ENCODE measurements at places on chromosomes 6 and 20. TPM values are rescaled to one million over a fixed set of nuclear protein-coding genes. Genes with fewer than 3 reads are reported as not detected.

- DNase-seq, result peak; percentile 63
Observed at GRCh38 chr6:126721581-126722160, 381.8 kb downstream of the CENPW start.

DNA sequence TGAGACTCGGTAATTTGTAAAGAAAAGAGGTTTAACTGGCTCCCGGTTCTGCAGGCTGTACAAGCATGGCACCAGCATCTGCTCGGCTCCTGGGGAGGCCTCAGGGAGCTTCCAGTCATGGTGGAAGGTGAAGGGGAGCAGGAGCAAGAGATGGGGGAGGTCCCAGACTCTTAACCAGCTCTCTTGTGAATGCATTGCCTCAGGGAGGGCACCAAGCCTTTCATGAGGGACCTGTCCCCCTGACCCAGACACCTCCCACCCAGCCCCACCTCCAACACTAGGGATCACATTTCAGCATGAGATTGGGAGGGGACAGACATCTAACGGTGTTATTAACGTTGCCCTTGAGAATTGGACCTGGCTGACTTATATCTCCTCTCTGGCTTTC lies 68.6 kb downstream of the PTPN1 start:
- no peak for DNase-seq

- DNase-seq, result no peak
Observed at GRCh38 chr6:159828074-159828473, 28.0 kb downstream of the PNLDC1 start.

DNA sequence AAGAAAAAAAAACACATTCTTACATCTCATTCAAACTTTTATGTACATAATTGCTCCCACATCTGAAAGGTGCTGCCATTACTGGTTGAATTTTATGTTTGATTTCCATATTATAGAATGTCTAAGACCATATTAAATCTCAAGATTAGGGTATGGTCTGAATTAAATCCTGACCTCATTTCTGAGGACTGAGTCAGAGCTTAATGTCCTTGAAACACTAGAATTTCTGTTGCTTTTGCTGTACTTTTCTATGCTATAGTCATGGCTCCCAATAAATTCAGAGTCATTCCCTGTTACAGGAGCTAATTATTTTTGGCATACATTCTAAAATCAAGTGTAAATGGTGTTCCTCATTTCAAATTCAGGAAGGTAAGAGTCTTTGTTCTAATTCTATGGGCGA lies 285.3 kb upstream of the MANEA start:
- DNase-seq, result no peak

GRCh38 chr6:15254070-15254975 lies 8.5 kb downstream of the JARID2 start:
- peak; percentile 41 for DNase-seq

DNA sequence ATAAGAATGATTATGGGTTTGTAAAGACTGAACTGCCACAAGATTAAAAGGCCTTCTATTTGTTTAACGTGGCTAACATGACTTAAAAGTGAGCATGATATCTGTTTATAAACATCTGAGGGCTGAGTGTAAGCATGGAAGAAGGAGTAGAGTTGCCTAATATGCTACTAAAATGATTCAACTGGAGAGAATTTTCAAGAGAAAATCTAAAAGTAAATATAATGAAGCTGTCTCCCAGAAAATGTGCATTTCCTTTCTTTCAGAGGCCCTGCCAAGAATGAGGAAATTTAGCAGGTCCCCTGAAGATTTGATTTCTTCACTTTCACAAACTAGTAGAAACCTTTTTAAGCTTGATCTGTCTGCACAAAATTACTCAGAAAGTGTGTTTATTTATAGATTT lies 4.2 kb upstream of the EYA4 start:
- DNase-seq, result no peak

GRCh38 chr6:51450248-51450957 lies 631.7 kb downstream of the TFAP2B start:
- no peak for DNase-seq

- DNase-seq, result no peak
Observed at GRCh38 chr6:46473881-46474280, 17.4 kb downstream of the RCAN2 start.

- DNase-seq, result no peak
Observed at GRCh38 chr6:149438855-149439254, 38.8 kb downstream of the SUMO4 start.

DNA sequence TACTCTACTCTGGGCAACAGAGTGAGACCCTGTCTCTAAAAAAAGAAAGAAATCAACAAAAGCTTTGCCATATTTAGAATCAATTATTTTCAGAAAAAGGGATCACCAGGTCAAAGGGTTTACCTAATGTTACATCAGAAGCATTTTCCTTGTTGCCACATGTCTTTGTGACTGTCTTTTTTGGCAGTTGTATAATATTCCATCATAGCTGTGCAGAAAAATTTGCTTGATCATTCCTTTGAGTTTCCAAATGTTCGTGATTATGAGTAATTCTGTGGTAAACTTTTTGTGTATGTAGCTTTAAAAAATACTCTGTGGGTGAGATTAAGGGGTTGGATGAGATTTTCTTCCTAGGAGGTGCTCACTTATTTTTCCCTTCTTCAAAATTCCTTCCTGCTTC lies 26.4 kb downstream of the PNPLA1 start:
- DNase-seq, result no peak

GRCh38 chr6:12528136-12528535 lies 188.4 kb upstream of the PHACTR1 start:
- peak; percentile 63 for DNase-seq

Gene C2
- total RNA-seq, result not detected

Gene PGC
- total RNA-seq, result not detected

Gene SMLR1
- not detected for total RNA-seq

Gene SNAI1
- total RNA-seq, result 1.0 TPM
